Urinary bladder (tissue), 4 donors: ENCODE measurements at places on chromosomes 3 and 15. TPM values are rescaled to one million over a fixed set of nuclear protein-coding genes. Genes with fewer than 3 reads are reported as not detected.

DNA sequence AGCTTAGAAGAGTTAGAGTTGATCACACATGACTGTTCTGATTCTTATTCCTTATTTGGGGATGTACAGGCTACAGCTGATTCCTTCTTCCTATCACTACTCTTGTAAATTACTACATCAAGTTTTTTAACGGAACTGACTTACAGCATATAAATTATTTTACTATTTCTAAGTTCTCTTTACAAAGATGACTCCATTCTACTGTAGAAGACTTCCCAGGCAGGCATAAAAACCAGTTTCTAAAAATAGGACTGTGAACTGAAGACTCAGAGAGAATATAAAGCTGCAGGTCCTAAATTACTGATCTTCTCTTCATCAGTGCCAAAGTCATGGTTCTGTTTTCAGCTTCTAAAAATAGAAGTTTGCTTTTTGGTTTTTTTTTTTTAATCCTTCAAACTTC lies 38.9 kb downstream of the ANO10 start:
- no peak for DNase-seq

GRCh38 chr15:40157778-40158447 lies 3.0 kb upstream of the BUB1B start:
- DNase-seq, result no peak

GRCh38 chr15:37109168-37109871 lies 9.0 kb upstream of the MEIS2 start:
- DNase-seq, result no peak

DNA sequence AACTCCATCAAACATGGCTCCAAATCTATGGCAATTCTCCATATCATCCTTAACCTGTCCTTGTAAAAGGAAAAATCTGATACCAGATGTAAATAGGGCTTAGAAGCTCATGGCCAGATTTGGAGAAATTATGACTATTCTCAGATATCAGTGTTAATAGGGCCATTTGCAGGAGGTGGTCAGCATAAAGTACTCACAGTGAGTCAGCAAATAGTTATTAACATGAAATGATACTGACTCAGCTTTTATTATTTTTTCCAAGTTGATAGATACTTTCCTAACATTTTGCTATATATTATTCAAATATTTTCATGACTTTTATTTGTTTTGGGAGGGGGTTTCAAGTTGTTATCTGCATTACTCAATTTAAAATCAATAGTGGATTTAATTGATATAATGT lies 255.8 kb downstream of the MFSD1 start:
- DNase-seq, result no peak

GRCh38 chr3:62688050-62688449 lies 187.2 kb downstream of the CADPS start:
- no peak for DNase-seq

- no peak for DNase-seq
Observed at GRCh38 chr3:72205297-72205826, 420.4 kb upstream of the PROK2 start.

DNA sequence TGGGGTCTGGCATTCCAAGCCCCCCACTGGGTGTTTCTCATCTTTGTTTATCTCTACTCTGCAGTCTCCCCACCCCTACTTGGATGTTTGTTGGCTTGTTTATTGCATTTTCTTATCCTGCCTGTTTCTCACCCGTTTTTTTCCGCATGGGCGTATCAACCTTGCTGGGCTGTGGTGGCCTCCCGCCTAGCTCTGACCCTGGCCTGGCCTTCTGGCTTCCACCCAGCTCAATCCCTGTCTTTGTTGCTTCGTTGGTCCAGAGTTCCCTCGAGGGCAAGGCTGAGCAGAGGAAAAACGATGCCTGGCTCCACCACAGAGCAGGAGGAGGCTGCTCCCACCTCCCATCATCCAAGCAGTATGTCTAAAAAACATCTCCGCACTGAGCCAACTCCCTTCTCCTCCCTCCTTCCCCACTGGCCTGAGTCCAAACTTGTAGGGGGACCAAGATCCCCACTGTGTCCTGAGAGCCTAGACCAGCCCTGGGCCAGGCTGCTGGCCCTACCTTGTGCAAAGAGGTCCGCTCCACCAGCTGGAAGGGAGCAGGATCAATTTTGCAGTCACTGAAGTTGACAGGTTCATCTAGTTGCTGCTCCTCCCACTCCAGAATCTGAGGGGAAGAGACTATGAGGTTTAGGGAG lies 9.8 kb downstream of the CLCN2 start:
- DNase-seq, result no peak

- DNase-seq, result no peak
Observed at GRCh38 chr3:65587650-65588439, 450.9 kb downstream of the MAGI1 start.

DNA sequence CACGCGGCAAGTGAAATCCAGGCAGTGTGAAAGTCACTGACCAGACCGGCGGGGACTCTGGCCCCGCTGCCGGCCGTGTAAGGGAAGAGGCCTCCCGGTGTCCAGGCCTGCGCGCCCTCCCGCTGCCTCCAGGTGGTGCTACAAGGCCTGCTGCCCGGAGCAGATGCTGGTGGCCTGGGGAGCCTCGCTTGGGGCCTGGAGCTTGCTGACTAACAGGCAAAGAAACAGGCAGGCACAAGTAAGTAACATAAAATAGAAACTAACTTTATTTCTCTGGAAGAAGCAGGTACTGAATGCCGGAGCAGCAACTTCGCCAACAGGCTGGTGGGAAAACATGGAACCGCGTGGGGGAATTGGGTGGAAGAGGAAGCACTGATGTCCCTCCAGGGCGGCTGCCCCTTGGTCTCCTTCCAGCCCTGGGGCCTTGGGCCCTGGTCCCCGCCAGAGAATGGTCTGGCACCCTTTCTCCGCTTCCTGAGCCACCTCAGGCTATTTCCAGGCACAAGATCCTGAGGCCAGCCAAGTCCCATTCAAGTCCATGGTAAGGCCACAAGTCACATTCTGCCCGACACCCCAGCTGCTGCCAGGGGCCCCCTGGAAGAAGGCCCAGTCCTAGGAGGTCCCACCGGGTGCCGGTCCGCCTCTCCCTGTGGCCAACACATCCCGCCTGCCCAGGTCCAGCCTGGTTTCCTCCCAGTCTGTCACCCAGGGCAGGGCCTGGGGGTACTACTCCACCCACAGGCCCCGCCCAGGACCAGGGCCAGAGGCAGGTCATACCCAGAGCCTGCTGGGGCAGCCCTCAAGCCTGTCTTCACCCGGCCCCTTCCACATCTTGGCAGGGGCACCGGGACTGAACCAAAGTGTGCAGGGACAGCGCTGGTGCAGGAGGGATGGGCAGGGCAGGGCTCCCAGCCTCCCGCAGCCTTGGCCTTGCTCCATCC lies 45.0 kb downstream of the TNK2 start:
- DNase-seq, result peak; percentile 39

DNA sequence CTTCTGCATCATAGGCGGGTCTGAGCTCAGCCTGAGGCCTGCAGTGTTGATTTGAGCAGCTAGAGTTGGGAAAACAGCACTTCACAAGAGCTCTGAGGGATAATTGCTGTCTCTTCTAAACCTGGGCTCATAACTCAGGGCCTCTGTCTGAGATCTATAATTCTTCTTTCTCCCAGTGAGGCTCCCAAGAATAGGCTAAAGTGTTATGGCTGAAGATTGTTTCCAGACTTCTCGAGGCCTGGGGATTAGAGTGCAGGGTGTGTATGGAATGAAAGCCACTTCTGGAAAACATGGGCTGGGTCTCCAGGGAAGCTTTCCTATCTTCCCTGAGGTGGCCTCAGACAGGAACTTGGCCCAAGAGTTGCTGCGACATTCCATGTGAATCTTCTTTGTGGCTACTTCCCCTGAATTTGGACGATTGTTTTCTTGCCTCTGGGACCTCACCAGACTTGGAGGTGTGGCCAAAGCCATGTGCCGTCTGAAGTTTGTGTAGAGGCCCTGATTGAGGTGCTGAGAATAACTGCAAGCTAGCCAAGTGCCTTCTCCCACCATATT lies 26.5 kb downstream of the MTMR14 start:
- no peak for DNase-seq

DNA sequence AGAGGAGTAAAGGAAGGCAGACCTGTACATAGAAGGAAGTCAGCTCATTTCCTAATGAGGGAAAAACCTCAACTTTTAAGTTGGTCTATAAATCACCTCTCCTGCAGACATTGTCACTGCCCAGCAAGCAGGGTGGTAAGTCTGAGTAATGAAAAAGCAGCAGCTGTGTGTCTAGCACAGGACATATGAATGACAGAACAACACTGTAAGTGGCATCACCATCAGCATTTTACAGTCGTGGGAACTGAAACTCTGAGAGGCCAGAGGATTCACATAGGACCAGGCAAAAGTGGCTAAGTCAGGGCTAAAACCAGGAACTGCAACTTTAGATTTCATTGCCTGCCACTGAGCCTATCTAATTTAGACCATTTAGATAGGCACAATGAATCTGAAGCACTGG lies 235.6 kb downstream of the CLSTN2 start:
- no peak for DNase-seq

GRCh38 chr3:46242120-46242519 lies at the start of gene CCR3:
Gene CCR3, plus strand, starts transcription at chr3:46242460. Its CDS starts 22,699 bp downstream, at chr3:46265159.
- no peak for DNase-seq

DNA sequence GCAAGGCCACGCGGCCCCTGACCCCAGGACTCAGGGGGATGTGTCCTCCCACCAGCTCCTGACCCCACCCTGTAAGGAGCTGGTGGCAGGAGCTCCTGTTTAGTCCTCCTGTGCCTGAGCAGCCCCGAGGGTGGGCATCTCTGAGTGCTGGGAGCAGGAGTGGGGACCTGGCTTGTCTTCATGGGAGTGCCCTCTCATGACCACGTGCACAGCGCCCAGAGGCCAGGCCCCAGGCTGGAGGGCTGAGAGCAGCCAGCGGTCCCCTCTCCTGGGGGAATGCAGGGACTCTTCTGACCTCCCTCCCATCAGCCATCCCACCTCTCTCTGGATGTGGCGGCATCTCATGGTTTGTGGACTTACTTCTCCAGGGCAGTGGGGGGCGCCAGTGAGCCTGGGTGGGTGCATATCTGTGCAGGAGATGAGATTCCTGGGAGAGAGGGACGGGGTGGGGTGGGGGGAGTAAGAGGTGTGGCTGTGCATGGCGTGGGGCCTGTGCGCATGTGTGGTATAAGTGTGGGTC lies 205.6 kb downstream of the TBC1D2B start:
- DNase-seq, result no peak

DNA sequence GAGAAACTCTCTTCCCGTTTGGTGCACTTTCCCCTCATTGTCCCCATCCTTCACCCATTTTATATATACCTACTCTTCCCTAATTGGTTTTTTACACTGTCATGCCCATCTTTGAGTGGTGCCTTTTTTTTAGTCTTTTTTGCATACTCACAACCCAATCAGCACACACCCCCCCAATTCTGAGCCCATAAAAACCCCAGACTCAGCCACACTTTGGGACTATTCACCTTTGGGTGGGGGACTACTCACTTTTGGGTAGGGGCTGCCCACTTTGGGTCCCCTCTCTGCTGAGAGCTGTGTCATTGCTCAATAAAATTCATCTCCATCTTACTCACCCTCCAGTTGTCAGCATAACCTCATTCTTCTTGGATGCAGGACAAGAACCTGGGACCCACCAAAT lies 30.1 kb upstream of the MTMR14 start:
- DNase-seq, result no peak

- DNase-seq, result no peak
Observed at GRCh38 chr3:166471074-166471767, 634.0 kb upstream of the BCHE start.

- no peak for DNase-seq
Observed at GRCh38 chr3:31095255-31095654, 200.8 kb upstream of the GADL1 start.

GRCh38 chr3:13377021-13377420 lies 43.1 kb downstream of the NUP210 start:
- no peak for DNase-seq

GRCh38 chr3:46935168-46935858 lies 41.2 kb downstream of the CCDC12 start:
- DNase-seq, result no peak

GRCh38 chr3:126380011-126380768 lies 14.5 kb upstream of the CFAP100 start:
- DNase-seq, result no peak

DNA sequence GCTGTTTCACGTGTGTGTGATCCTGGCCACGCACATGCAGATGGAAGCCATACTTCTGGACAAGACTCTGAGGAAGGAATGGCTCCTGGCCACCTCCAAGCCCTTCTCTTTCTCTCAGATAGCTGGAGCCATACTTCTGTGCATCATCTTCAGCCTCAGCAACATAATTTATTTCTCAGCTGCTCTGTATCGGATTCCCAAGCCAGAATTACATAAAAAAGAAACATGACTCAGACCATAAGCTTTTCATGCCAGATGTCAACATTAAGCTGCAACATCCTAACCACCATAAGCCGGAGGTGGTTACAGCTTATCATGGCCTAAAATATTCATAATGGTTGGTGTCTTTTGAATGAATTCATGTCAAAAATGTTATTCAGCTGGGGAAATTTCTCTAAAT lies 10.6 kb upstream of the KIF23 start:
- no peak for DNase-seq

DNA sequence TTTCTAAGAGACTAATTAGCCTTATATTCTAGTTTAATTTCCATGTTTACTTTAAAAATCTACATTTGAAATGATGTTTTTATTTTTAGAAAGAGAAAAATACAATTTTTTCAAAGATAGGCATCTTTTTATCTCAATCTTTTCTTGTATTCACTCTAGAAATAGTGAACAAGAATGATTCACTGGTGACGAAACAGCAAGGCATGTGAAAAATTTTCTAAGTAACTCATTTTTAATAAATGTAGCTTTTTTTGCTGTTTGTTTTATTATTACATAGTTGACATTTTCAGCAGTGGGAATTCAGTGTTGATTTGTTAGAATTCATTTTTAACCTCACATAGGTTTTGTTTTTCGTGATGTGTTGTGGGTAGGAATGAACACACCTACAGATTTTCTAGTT lies 1226.4 kb downstream of the NSUN3 start:
- no peak for DNase-seq

- DNase-seq, result no peak
Observed at GRCh38 chr3:42698216-42698910, 4.2 kb downstream of the HHATL start.

CP gene
- 12.7 TPM for polyA plus RNA-seq

NUP210 gene
- polyA plus RNA-seq, result 1.8 TPM

UROC1 gene
- polyA plus RNA-seq, result 0.03 TPM

GUCA1C gene
- polyA plus RNA-seq, result 0.28 TPM

RYR3 gene
- 5.1 TPM for polyA plus RNA-seq

NPAP1 gene
- 0.03 TPM for polyA plus RNA-seq

ZIC1 gene
- not detected for polyA plus RNA-seq

TADA3 gene
- polyA plus RNA-seq, result 67.9 TPM

SEMA3F gene
- polyA plus RNA-seq, result 35.1 TPM

SENP8 gene
- 1.8 TPM for polyA plus RNA-seq

GOLGA8J gene
- not detected for polyA plus RNA-seq

GOLGA6A gene
- polyA plus RNA-seq, result 0.06 TPM

DYNLT2B gene
- 16.3 TPM for polyA plus RNA-seq

CDHR4 gene
- polyA plus RNA-seq, result 0.10 TPM
